Breast epithelium (tissue), 4 donors: ENCODE measurements at places on chromosomes 13 and 19. TPM values are rescaled to one million over a fixed set of nuclear protein-coding genes. Genes with fewer than 3 reads are reported as not detected.

Gene PSMC4
- total RNA-seq, result 70.8 TPM

Gene CLC
- not detected for total RNA-seq

Gene FGF9
- 0.32 TPM for total RNA-seq

Gene ZNF154
- total RNA-seq, result 7.8 TPM

Gene FSD1
- 0.88 TPM for total RNA-seq

Gene GRIN2D
- total RNA-seq, result 0.33 TPM

Gene UGGT2
- 65.3 TPM for total RNA-seq

Gene JUND
- 833 TPM for total RNA-seq

Gene RCBTB1
- 18.4 TPM for total RNA-seq

Gene DYRK1B
- total RNA-seq, result 12.1 TPM

Gene LCP1
- total RNA-seq, result 61.3 TPM

Gene PCSK4
- 10.0 TPM for total RNA-seq

Gene GRK1
- not detected for total RNA-seq

Gene C13orf42
- total RNA-seq, result not detected

Gene PRR19
- total RNA-seq, result 0.48 TPM

Gene TECR
- 43.4 TPM for total RNA-seq

Gene MZT1
- 10.1 TPM for total RNA-seq

Gene RYR1
- 3.5 TPM for total RNA-seq

Gene GNA15
- 7.8 TPM for total RNA-seq

Gene LIM2
- not detected for total RNA-seq

Gene MISP
- total RNA-seq, result 3.6 TPM

Gene FUT2
- total RNA-seq, result not detected

Gene CILP2
- total RNA-seq, result 0.15 TPM

Gene KLK2
- total RNA-seq, result 14.7 TPM
